ENCODE measurements at places on chromosomes 11 and 22.
A peak's percentile ranks its signal among the peaks of the same experiment; 100 is the strongest.

DNA sequence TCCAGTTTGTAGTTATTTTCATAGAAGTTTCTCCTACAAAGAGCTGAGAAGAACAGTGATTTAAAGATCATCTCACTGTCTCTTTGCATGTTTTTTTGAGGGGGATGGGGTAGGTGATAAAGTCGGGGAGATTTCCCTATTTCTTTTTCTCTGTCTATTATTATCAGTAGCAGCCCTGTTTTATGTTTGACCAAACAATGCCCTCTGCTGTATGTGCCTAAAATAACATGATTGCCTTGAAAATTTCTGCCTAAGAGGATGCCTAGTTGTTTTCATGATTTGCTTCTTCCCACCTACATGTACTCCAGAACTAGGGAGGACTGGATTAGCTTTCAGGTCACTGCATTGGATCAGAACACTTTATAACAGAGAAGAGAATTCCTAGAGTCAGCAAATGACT lies 1330.2 kb downstream of the LRRC4C start:
- peak; percentile 4 for DNase-seq

DNA sequence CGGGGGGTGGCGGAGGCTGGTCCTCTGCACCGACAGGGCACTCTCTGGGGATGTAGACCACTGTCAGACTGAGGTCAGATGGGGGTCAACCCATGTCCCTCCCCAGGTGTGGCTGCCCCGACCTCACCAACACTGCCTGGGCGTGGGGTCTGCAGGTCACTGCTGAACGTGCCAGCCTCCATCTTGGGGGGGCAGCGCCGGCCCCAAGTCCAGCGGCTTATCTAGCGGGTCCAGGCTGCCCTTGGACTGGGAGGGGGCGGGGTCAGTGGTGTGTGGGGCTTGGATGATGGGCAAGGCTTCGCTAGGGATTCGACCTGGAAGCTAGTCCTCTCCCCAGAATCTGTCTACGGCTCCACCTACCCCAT lies 178.2 kb downstream of the IGLL1 start:
- no peak for DNase-seq

DNA sequence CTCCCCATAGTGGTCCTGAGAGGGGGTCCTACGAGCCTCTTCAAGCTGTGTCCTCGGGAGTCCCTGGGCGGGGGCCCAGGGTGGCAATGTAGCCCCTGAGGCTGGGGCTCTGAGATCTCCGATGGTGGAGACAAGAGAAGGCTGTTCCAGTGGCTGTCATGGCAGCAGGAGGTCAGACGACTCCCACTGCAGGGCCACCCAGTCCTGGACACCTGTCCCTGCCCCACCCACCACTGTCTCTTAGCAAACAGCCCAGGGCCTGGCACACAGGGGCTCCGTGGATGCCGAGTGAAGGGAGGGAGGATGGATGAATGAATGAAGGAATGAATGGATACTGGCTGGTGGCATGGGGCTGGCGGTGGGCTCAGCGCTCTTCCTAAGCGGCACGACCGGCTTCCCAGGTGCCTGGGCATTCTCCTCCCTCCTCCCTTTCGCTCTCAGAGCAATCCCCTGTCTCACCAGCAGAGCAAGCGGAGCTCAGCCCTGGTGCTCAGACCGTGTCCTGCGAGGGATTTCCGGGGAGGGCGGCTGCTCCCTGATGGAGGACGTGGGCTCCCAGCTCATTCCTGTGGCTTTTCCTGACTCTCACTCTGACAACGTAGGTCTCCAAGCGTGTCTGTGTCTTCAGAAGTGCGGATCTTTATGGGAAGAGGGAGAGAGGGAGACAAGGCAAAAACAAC lies 1272.6 kb downstream of the BRD1 start:
- no peak for DNase-seq

DNA sequence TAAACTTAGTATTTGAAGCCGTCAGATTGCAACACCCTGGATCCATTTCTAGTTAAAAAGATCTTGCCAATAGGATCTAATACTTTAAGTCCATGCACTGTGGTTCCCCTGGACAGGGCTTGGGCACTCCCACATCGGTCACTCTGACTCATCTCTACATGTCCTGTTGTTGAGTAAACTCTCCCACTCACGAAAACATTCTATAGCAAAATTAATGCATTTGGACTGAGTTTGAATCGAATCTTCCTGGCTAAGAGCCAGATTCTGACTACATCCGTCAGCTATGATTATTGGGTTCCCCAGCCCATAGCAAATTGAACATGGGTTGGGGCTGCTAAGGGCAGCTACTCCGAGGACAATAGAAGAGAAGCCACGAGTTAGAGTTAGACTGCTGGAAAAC lies 182.1 kb upstream of the SORL1-AS1 start:
- DNase-seq, result peak; percentile 78

- DNase-seq, result no peak
Measured at GRCh38 chr11:2994336-2994730, 2.2 kb upstream of the NAP1L4 start.

- DNase-seq, result no peak
Measured at GRCh38 chr11:15185021-15185420, 70.3 kb downstream of the INSC start.

DNA sequence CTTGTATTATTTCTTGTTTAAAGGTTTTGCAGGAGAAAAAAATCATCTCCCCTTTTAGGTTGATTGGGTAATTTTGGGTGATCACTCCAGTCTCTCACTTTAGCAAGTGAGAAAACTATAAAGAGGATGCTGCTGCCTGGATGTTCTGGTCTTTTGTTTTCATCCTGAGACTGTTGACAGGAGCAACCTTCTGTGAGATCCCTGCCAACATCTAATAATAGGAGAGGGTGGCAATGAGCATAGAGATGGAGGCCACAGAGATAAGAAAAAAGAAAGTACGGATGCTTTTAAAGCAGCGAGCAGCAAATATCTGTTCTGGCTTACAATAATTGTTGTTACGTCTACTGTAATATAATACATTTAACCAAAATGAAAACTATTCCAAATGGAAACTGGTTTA lies 293.6 kb upstream of the MTNR1B start:
- no peak for DNase-seq

DNA sequence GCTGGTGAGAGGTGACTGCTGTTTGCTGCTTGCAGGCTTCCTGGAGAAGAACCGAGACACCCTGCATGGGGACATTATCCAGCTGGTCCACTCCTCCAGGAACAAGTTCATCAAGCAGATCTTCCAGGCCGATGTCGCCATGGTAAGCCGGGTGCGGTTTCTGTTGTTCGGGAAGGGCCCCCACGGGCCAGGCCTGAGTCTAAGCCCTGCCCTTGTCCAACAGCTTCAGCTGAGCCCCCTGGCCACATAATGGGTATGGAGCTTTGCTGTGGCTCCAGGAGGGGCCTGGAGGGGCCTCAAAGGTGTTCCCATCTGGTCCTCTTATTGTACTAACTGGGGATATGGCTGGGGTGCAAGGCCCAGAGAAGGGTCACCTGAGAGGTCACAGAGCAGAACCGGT lies 38.0 kb downstream of the MYO7A start:
- no peak for DNase-seq

GRCh38 chr11:126403658-126404057 lies 48.2 kb downstream of the ST3GAL4 start:
- DNase-seq, result peak; percentile 57

DNA sequence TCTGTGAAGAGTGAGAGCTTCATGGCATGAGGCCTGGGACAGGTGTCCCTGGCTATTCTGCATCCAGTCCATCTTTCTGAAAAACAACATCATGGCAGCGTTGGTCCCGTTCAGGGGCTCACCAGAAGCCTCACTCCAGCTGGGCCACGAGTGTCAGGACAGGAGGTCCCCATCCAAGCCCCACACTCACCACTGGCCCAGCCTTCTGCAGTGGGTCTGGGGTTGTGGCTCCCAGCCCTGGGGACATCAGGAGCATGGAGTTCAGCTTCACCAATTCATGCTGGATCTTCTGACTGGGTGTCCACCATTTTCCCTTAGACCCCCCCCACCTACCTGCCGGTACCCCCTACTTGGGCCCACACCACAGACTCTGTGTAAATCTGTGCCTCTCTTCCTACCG lies 400.3 kb downstream of the BRD1 start:
- no peak for DNase-seq

- no peak for DNase-seq
Measured at GRCh38 chr11:95045812-95046211, 3.4 kb upstream of the KDM4F start.

GRCh38 chr11:114036147-114036811 lies 23.2 kb upstream of the ZBTB16 start:
- DNase-seq, result peak; percentile 52

GRCh38 chr11:65113361-65113756 lies 1.7 kb downstream of the TM7SF2 start:
- DNase-seq, result no peak

- no peak for DNase-seq
Measured at GRCh38 chr11:121699801-121700200, 247.0 kb upstream of the SORL1-AS1 start.

- DNase-seq, result no peak
Measured at GRCh38 chr11:63017306-63017974, 1.8 kb upstream of the SLC22A8 start.

DNA sequence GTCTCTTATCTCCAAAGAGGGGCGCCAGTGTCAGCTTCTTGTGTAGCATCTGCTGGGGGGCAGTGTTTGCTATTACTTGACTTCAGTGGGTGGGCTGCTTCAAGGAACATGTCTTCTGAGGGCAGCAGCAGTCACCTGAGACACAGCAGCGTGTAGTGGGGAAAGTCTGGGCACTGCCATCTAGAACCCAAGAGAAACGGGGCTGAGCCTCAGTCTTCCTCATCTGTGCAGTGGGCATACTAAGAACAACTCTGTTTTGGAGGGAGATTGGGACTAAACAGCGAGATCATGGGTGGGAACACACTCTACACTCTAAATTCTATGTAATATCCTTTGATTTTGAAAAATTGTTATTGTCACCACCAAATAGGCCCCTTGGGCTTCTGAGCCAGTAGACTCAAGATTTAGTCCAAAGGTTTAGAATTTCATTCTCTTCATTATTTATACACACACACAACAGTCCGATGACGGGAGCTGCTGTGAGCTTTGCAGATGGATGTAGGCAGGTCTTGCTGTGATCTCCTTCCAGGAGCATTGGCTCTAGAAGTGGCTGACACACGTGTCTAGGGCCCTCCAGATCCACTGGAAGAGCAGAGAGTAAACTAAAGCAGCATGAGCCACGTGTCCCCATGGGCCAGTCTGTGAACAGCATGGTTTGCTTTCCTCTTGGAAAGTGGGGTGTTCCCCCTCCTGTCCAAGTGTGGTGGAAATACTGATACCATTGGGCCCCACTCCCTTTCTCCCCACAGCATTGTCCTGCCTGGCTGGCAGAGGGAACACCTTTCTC lies 51.8 kb downstream of the TRAF6 start:
- DNase-seq, result no peak

DNA sequence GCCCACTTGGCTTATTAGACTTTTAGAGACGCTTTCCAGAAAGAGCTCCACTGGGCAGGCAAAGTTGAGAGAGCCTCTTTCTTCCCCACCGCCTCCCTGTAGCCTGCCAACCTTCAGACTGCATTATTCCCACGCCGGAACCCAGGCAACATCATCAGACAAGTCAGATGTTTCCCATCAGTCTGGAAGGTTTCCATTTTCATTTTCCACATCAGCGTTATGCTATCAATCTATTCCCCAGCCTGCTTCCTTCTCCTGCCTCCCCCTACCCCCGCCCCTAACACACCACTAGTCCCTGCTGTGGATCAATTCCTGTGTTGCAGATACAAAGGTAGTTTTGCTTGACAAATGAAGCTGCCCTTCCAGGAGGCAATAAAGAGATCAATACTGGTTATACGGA lies 184.8 kb downstream of the DSCAML1 start:
- no peak for DNase-seq

GRCh38 chr22:43846966-43847365 lies 15.3 kb downstream of the SULT4A1 start:
- no peak for DNase-seq

- DNase-seq, result no peak
Measured at GRCh38 chr11:70364178-70364577, 34.2 kb upstream of the CTTN start.

DNA sequence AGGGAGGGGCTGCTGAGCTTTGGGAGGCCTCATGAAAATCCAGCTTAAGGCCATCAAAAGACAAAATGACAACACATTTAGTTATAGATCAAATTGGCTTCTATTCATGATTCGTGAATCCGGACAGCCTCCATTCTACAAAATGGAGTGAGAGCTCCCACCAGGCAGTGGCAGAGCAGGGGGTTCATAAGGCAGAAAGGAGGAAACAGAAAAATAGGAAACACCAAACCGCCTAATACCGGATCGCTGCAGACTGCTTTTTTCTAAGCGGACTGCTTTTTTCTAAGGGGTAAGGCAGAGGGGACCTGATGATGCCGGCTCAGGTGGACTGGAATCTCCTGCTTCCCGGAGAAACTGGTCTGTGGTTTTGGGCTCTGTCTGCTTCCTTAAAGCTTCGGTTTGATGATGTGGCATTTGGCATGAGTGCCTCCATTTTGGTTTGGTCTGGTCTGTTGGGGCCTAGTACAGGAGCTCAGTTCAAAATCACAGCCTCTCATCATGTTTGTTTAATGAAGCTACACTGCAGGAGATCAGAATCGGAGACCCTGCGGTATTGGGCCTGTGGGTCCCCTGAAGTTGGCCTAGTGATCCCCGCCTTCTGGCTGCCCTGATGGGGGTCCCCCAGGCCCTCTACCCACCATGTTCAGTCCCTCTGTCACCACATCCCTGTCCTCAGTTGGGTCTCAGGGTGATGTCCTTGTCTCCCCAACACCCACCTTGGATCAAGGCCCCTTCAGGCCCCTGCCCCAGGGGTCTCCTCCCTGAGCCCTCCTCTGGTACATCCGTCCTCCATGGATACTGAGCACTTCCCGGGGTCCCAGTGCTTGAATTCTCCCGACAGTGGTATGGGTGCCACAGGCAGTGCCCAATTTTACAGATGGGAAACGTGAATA lies 1.2 kb downstream of the ALDH3B1 start:
- DNase-seq, result no peak

DNA sequence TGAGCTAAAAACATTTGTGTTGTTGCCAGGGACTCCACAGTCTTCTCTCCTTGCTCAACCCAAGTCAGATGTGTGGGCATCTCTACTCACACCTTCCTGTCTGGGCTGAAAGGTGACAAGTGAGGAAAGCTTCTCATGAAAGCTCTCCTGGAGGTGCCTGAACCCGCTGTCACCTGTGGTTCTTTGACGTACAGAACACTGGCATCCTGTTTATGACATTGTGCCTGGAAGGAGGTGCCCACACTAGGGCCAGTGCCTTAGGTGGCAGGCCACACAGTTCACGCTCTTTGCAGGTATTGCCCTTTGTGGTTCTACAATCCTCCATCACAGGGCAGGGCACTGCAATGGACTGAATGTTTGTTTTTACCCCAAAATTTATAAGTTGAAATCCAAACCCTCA lies 108.5 kb downstream of the CD44 start:
- DNase-seq, result no peak

GRCh38 chr11:16806791-16807190 lies 68.3 kb downstream of the C11orf58 start:
- DNase-seq, result peak; percentile 48

Measured in M059J (cell line).